Psoas muscle (tissue), 8 donors: ENCODE measurements at places on chromosomes 3 and 15. TPM values are rescaled to one million over a fixed set of nuclear protein-coding genes. Genes with fewer than 3 reads are reported as not detected.

Gene CCDC13
- polyA plus RNA-seq: 0.30 TPM

Gene RBSN
- 21.5 TPM for polyA plus RNA-seq

DNA sequence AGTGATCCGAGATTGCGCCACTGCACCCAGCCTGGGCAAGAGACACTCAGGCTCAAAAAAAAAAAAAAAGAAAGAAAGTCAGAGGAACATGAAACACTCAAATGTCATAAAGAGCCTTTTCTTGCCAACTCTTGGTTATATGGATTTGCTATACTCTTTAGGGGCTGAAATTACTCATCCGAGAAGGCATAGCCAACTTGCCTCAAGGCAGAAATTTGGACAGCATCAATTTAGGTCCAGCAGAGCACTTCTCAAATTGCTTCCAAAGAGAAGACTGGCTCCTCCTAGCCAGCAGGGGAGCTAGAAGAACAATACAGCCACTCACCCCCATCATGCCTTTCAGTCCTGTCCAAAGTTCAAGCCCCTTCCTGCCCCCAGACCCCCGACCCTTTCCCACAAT, 43.8 kb downstream of the OSBPL10 start:
- DNase-seq: no peak
- no peak overlapping the region for H3K27ac ChIP-seq
- no peak overlapping the region for H3K4me3 ChIP-seq
- H3K27me3 ChIP-seq: peaks cover 2% of the 10 kb centered on the region
- H3K36me3 ChIP-seq: no peaks in the 10 kb centered on the region

GRCh38 chr3:10940106-10940505, 52.4 kb upstream of the SLC6A1 start:
- no peak for DNase-seq
- H3K36me3 ChIP-seq: no peaks in the 10 kb centered on the region
- H3K4me3 ChIP-seq: no peak overlapping the region
- no peak overlapping the region for H3K27ac ChIP-seq
- no peaks in the 10 kb centered on the region for H3K4me1 ChIP-seq

DNA sequence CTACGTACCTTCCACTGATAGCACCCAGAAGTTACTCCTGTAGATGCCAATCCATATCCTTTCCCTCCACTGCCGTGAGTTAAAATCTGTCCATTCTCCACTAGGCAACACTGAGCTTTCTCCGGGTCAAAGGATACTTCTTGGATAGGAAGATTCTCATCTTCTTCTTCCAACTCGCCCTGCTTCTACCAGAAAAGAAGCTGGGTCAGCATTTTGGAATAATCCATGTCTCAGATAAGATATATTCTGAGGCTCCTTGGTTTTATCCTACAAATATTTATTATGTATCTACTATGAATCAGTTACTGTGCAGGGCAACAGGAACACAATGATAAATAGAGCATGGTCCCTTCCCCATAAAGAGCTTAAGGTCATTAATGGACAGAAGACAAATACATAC, 89.2 kb downstream of the FBXL22 start:
- no peak overlapping the region for H3K27ac ChIP-seq
- peaks cover 100% of the 10 kb centered on the region for H3K36me3 ChIP-seq
- no peaks in the 10 kb centered on the region for H3K27me3 ChIP-seq
- H3K4me1 ChIP-seq: no peaks in the 10 kb centered on the region
- DNase-seq: no peak

Gene CYP8B1
- polyA plus RNA-seq: not detected

Gene CCR2
- polyA plus RNA-seq: 0.10 TPM

DNA sequence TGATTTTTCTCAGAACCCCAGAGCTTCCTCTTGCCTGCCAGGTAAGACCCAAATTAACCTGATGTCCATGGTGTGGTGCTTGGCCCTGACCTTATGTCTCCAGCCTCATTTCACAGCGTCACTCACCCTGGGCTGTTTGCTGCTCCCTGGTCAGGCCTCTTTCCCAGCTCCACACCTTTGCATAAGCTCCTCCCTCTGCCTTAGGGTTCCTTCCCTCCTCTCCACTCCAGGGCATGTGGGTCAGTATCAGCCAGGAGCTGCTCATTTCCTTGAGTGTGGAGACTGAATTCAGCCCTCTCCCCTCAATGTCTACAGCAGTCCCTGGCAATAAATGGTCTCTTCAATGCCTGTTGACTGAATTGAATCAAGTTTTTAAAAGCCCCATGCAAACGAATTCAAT, 75.6 kb upstream of the ANKRD34C start:
- no peaks in the 10 kb centered on the region for H3K4me1 ChIP-seq
- no peaks in the 10 kb centered on the region for H3K36me3 ChIP-seq
- no peak for DNase-seq
- H3K27me3 ChIP-seq: peaks cover 61% of the 10 kb centered on the region

Gene JMJD7
- 4.4 TPM for polyA plus RNA-seq

Gene CRABP1
- polyA plus RNA-seq: 0.05 TPM

Gene LTF
- 0.94 TPM for polyA plus RNA-seq

Gene SLC51A
- polyA plus RNA-seq: 0.44 TPM

Gene IL5RA
- polyA plus RNA-seq: not detected

Gene TP63
- 13.1 TPM for polyA plus RNA-seq

Gene GOLGA6D
- polyA plus RNA-seq: 0.10 TPM

DNA sequence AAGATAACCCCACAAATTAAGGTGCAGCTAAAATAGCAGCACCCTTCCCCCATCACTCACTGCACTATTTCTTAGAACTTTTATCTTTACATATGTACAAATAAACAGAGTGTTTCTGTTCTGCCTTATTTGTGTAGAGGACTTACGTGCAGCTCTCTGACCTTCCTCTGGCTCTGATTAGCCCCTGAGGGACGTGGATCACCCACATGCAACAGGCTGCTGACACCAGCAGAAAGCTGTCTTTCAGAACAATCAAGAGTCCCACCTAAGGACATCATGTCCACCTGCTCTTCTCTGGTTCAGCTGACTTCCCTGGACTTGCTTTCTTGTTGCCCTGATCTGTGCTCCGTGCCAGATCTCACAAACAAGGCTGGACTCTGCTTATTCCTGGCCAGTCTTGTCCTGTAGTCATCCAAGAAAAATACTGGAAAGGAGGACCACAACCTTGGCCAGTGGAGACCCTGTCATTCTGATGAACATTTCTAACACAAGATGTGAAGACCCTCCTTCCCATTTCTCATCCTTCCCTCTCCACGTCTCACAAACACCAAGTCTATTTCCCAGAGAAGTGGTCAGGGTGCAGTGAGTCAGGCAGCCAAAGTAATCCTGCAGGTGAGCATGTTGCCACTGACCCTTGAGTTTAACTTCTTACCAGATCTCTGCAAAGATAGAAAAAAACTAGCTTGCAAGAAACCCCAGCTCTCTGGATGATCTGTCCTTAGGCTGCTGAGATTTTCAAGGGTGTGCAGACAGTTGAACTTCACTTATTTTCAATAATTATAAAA, 243.6 kb upstream of the ICE2 start:
- H3K36me3 ChIP-seq: no peaks in the 10 kb centered on the region
- H3K27me3 ChIP-seq: no peaks in the 10 kb centered on the region
- no peak for DNase-seq
- no peak overlapping the region for H3K4me3 ChIP-seq

DNA sequence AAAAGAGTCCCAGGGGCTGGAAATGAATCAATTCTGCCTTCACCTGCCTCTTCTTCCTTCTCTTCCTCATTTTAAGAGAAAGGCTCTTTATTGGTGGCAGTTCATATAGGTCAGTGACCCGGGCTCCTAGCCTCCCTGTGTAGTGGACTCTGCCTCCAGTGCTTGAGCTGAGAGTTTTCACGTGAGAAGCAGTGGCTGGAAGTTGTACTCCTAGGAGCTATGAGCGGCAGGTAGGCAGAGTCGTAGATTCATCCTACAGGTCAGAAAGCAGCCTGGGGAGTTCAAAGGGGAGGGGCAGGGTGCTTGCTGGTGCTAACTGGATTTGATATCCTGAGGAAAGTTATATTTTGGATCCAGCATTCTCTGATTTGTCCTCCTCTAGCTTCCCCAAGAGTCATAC, 101.1 kb downstream of the RPLP1 start:
- no peaks in the 10 kb centered on the region for H3K36me3 ChIP-seq
- peaks cover 7% of the 10 kb centered on the region for H3K4me1 ChIP-seq
- no peaks in the 10 kb centered on the region for H3K27me3 ChIP-seq
- DNase-seq: no peak

DNA sequence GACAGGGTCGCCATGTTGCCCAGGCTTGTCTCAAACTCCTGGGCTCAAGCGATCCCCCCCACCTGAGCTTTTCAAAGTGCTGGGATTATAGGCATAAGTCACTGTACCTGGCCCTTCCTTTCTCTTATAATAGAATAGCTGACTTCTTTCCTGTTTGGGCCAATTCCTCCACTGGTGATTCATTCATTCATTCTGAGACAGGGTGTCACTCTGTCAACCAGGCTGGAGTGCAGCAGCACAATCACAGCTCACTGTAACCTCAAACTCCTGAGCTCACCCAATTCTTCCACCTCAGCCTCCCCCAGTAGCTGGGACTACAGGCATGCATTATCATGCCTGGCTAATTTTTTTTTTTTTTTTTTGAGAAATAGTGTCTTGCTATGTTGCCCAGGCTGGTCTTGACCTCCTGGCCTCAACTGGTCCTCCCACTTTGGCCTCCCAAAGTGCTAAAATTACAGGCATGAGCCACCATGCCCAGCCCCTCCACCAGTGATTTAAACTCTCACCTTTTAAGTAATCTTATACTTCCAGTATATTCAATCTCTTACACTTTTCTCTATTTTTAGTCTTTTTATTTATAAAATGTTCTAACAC, 20.9 kb downstream of the GNB4 start:
- H3K4me3 ChIP-seq: no peak overlapping the region
- no peak for DNase-seq
- no peaks in the 10 kb centered on the region for H3K27me3 ChIP-seq
- no peak overlapping the region for H3K27ac ChIP-seq
- peaks cover 4% of the 10 kb centered on the region for H3K4me1 ChIP-seq
- no peaks in the 10 kb centered on the region for H3K36me3 ChIP-seq

DNA sequence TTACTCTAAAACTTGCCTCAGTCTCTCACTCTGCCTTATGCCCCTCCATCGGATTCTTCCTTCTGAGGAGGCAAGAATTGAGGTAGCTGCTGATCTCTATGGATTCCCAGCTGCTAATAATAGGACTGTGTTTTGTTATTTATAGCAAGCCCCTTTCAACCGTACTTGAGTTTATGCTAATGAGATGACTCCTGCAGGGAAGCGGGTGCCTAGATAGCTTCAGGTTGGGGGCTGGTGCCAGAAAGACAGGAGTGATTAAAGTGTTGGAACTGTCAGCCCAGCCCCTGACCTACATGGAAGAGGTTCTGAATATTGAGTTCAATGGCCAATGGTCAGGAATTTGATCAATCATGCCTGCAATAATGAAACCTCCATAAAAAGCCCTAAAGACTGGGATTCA, 21.8 kb upstream of the LIMD1 start:
- DNase-seq: no peak
- no peak overlapping the region for H3K27ac ChIP-seq
- H3K4me3 ChIP-seq: no peak overlapping the region
- H3K36me3 ChIP-seq: no peaks in the 10 kb centered on the region
- H3K27me3 ChIP-seq: no peaks in the 10 kb centered on the region

Gene TPRG1
- polyA plus RNA-seq: 0.78 TPM

GRCh38 chr3:69983546-69984265, 15.8 kb upstream of the SAMMSON start:
- H3K4me3 ChIP-seq: no peak overlapping the region
- DNase-seq: no peak
- H3K27me3 ChIP-seq: peaks cover 2% of the 10 kb centered on the region

- no peak for DNase-seq
- no peaks in the 10 kb centered on the region for H3K27me3 ChIP-seq
- no peaks in the 10 kb centered on the region for H3K36me3 ChIP-seq
- no peak overlapping the region for H3K4me3 ChIP-seq
Measured at GRCh38 chr3:51156147-51156546, 228.9 kb upstream of the MANF start.

GRCh38 chr3:61996366-61996765, 377.0 kb downstream of the FEZF2 start:
- no peak overlapping the region for H3K27ac ChIP-seq
- H3K4me3 ChIP-seq: no peak overlapping the region
- H3K27me3 ChIP-seq: no peaks in the 10 kb centered on the region
- H3K4me1 ChIP-seq: no peaks in the 10 kb centered on the region

- H3K27me3 ChIP-seq: no peaks in the 10 kb centered on the region
- no peak for DNase-seq
- no peak overlapping the region for H3K4me3 ChIP-seq
- no peaks in the 10 kb centered on the region for H3K36me3 ChIP-seq
- H3K27ac ChIP-seq: no peak overlapping the region
- no peaks in the 10 kb centered on the region for H3K4me1 ChIP-seq
Measured at GRCh38 chr15:64205202-64205601, 42.4 kb upstream of the PPIB start.

DNA sequence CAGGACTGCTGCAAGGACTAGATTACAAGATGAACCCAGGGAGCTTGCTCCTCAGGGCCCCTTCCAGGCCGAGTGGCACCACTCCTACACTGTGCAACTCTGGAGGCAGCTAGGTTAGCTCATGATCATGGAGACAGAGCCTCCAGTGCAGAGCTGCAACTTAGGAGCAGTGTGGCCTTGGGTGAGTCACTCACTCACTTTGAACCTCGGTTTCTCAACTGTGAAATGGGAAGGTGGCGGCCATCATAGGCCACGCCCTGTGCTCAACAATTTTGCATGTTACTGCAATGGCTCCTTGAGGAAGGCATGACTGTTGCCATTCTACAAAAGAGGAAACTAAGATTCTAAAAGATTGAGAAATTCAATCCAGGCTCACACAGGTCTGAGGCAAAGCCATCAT, 11.2 kb upstream of the CXCR6 start:
- DNase-seq: no peak
- peaks cover 4% of the 10 kb centered on the region for H3K36me3 ChIP-seq
- no peaks in the 10 kb centered on the region for H3K4me1 ChIP-seq
- no peaks in the 10 kb centered on the region for H3K27me3 ChIP-seq
- no peak overlapping the region for H3K27ac ChIP-seq
- H3K4me3 ChIP-seq: no peak overlapping the region

Gene TGM4
- not detected for polyA plus RNA-seq

Gene ILDR1
- not detected for polyA plus RNA-seq

GRCh38 chr15:73771385-73772045, 18.4 kb upstream of the INSYN1 start:
- no peak for DNase-seq
- no peaks in the 10 kb centered on the region for H3K27me3 ChIP-seq
- peaks cover 6% of the 10 kb centered on the region for H3K4me1 ChIP-seq
- no peak overlapping the region for H3K4me3 ChIP-seq

Gene FRMD4B
- 1.1 TPM for polyA plus RNA-seq

GRCh38 chr3:158420654-158421396, 150.2 kb upstream of the MLF1 start:
- H3K36me3 ChIP-seq: no peaks in the 10 kb centered on the region
- no peaks in the 10 kb centered on the region for H3K4me1 ChIP-seq
- H3K27ac ChIP-seq: no peak overlapping the region
- no peak for DNase-seq

DNA sequence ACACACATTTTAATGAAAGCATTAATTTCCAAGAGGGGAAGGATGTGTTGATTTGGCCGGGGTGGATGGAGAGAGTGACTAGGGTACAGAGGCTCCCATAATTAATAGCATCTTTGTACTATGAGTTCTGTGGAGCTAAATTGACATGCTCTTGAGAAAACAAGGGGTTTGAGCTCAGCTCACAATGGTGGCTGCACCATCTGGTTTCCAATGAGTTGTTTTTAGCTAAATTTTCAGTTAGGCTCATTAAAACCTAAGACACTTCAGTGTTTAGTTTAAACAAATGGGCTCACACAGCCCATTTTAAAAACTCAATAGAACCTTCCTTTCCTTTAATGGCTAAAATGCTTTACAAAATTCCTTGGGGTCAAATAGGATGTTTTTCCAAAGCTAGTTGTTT, 199.7 kb downstream of the TNIK start:
- no peak overlapping the region for H3K4me3 ChIP-seq
- H3K27me3 ChIP-seq: no peaks in the 10 kb centered on the region
- no peaks in the 10 kb centered on the region for H3K36me3 ChIP-seq
- no peak for DNase-seq
- H3K4me1 ChIP-seq: peaks cover 36% of the 10 kb centered on the region
